ENCODE measurements at places on chromosomes 5 and 9.

- no peak for DNase-seq
Measured at GRCh38 chr5:118873417-118873816, 114.9 kb downstream of the DTWD2 start.

GRCh38 chr5:607541-608428, 4.4 kb upstream of the CEP72 start:
- DNase-seq: no peak

DNA sequence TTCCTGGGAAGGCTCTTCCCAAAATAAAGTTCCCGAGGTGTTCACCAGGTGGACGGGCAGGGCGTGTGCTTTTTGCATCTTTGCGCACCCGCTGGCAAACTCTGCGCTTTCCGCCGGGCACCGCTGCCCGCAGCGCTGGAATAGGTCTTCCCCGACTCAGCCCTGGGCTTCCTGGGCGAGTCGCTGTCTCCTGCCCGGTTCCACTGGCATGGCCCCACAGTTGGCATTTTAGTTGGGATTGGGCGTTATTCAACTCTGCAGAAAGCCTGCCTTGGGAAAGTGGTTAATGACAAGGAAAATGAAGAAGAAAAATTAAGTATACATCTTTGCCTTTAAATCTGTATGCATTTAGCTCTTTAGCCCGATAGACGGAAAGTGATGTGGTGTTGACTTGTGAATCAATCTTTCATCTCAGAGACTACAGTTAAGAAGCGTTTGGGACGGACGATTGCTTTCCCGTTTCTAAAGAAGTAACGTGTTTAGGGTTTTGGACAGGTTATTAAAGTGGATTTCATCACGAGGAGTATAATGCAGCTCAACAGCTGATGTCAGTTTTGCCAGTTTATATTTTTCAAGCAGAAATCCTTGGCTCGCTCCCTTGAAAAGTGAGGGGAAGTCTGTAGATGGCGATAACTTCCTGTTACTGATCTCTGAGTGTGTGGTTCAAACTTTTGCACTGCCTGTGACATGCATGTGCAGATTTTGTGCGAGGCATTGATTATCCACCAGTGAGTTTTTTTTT, 946 bp downstream of the ADCY2 start:
- DNase-seq: peak; percentile 79

- DNase-seq: no peak
Measured at GRCh38 chr5:138663561-138663960, 88.4 kb upstream of the HSPA9 start.

- DNase-seq: peak; percentile 42
Measured at GRCh38 chr9:32350682-32351081, 33.8 kb upstream of the ACO1 start.

- no peak for DNase-seq
Measured at GRCh38 chr5:116795189-116795588, 220.6 kb upstream of the SEMA6A start.

GRCh38 chr5:163433271-163433670, 4.1 kb upstream of the CCNG1 start:
- DNase-seq: no peak

DNA sequence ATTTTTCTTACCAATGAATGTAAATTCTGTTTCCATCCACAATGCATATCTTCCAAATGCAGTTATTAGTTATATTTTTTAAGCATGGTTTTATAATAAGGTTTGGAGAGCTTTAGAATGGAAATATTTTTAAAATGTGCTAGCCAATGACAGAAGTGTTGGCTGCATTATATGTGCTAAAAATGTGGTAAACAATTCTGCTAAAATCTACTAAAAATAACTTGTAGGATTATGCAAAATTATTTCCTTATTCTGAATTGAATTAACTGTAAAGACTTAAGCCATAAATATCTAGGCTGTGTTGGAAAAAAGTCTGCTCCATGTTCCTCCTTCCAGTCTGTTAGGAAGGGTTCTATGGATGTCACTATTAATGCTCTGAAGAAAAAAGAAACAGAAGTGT, 503.3 kb downstream of the PRR16 start:
- no peak for DNase-seq

DNA sequence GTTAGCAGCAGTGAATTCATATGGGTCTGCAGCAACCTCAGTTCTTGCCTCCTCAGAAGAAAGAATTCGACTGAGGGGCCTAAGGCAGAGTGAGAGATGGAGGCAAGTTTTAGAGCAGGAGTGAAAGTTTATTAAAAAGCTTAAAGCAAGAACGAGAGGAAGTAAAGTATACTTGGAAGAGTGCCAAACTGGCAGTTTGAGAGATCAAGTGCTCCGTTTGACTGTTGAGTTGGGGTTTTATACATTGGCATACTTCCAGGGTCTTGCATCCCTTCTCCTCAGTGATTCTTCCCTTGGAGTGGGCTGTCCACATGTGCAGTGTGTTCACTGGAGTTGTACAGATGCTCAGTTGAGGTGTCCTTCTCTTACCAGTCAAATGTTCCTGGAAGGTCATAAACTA, 203.6 kb downstream of the SPATA31D1 start:
- DNase-seq: peak; percentile 33

DNA sequence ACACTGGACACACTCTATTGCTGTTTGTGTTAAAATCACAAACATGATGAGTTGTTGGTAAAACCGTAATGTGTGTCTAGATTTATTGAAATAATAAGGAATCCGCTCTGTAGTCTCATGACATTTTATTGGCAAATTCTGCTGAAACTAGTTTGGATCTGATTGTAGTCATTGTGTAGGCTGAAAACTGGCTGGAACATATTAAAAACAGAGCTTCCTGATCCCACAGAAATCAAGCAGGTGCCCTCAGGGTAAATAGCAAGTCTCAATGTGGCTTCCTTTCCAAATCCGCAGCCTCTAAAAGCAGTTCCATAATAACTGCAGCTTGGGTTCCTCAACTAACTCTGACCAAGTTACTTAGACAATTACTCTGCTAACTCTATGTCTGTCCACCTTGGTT, 427.5 kb upstream of the KIF2A start:
- no peak for DNase-seq

- no peak for DNase-seq
Measured at GRCh38 chr5:177495243-177496060, 2.0 kb downstream of the PDLIM7 start.

DNA sequence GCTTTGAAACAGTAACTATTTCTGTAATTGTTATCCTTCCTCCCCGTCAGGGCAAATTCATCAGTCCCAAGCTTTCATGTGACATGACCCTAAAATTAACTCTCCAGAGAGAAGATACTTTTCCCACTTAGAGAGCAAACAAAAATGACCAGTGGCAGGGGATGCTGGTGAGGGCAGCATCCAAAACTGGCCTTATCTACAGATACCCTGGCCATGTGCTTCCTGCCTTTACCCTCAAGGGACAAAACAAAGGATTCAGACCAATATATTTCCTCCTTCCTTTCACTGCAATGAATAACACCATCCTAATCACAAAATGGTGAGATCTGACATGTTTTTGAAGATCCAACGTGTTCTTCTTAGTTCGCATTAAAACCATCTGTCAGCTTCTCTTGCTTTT, 267.2 kb downstream of the MAN2A1 start:
- DNase-seq: no peak

DNA sequence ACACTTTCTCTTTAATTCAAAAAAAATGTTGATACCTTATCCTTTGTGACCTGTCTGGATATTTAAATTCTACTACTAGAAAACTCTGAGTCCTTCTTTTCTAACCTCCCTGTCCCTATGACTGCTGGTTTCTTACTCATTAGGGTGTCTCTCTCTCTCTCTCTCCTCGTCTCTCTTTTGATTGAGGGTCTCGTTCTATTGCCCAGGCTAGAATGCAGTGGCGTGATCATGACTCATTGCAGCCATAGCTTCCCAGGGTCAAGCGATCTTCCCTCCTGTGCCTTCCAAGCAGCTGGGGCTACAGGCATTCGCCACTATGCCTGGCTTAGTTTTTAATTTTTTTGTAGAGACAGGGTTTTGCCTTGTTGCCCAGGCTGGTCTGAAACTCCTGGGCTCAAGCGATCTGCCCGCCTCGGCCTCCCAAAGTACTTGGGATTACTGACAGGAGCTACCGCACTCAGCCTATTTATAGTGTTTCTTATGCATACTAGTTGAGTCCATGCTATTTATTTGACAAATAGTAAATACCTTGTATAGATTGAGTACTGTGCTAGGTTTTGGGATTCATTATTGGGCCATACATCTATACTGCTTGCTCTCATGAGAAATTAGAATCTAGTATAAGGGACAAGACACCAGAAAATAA, 61.9 kb downstream of the NSD1 start:
- DNase-seq: no peak

GRCh38 chr9:76311537-76311936, 82.7 kb downstream of the RFK start:
- DNase-seq: no peak

DNA sequence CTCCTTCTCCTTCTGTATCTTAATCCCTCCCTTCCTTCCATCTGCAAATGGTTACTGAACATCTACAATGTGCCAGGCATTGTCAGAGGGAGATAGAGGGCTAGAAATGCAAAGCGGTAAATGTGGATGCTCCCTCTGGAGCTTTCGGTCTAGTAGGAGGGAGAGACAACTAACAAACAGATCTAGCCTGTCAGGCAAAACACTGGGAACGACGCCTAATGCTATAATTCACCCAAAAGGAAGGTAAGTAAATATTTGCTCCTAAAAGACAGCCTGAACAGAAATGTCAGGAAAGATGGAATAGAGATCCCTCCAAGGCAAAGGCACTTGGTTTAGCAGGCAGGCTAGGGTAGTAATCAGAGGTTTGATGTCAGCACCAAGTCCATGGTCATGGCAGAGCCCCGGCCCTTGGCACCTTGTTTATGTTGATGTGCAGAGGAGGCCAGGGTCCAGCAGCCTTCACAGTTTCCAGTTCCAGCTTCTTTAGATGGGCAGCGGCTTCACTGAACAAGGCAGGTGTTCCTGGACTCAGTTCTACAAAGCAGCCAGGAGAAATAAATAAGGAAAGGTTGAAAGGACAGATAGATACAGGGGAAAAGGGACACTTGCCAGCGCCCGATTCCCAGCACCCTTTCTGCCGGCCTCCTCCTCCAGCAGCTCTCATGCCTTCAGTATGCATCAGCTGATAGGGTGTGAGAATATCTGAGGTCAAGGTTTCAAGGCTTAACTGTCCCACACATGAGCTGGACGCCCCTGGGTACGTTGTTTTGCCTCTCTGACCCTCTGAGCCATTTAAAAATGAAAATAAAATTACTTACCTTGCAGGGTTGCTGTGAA, 46.5 kb upstream of the FRRS1L start:
- no peak for DNase-seq

DNA sequence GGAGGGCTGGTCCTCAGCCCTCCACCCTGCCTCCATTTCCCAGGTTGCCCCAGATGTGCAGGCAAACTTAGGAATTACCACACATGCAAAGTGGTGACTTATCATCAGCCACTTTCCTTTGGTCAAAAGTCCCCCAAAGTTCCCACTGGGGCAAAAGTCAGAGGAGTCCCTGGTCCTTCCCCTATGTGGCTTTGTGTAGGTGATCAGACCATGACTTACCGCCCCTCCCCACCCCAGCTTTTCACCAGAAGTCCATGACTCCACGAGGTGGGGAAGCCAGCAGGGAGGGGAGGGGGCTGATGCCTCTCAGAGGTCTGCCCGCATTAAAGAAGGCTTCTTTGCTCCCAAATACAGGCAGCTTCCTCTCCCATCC, 5.8 kb downstream of the TRAF1 start:
- no peak for DNase-seq

DNA sequence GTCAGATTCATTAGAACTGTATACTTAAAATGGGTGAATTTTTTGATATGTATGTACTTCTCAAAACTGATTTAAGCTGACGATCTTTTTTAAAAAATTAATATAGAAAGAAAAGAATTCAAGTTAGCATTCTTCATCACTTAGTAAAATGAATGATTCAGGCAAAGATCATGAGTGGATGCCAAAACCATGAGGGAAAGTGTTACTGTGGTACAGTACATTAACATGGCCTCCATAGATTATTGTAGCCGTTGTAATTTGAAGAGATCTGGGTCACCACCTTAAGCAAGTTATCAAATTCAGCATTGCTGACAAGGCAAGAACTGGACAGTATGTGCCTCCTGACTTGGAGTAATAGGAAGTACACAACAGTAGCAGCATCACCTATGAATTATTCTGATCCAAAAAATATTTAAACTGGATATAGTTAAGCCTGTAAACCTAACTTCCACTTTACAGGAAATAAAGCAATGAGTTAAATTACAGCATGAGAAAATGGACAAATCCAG, 29.7 kb downstream of the C9orf85 start:
- no peak for DNase-seq

- DNase-seq: no peak
Measured at GRCh38 chr5:111753884-111754589, 3.0 kb downstream of the NREP start.

GRCh38 chr5:135980620-135981019, 25.8 kb upstream of the LECT2 start:
- DNase-seq: no peak

Data from NCI-H1105 treated with DMSO at 0.1 percent for 48 hours (cell line).